Skin of body (tissue), 3 donors: ENCODE measurements at places on chromosomes 16 and 17. TPM values are rescaled to one million over a fixed set of nuclear protein-coding genes. Genes with fewer than 3 reads are reported as not detected.
A peak's percentile ranks its signal among the peaks of the same experiment; 100 is the strongest.

KRT12 gene
- 0.10 TPM for total RNA-seq

FAM171A2 gene
- total RNA-seq, result 3.4 TPM

RUNDC3A gene
- total RNA-seq, result 7.6 TPM

LRRC46 gene
- 0.10 TPM for total RNA-seq

KCNJ12 gene
- 3.1 TPM for total RNA-seq

ITGA2B gene
- total RNA-seq, result 2.4 TPM

IGF2BP1 gene
- total RNA-seq, result 1.5 TPM

RNF112 gene
- 3.7 TPM for total RNA-seq

DNAAF1 gene
- not detected for total RNA-seq

ST6GALNAC1 gene
- total RNA-seq, result not detected

GUCY2D gene
- total RNA-seq, result 0.39 TPM

KRTAP4-3 gene
- 2.0 TPM for total RNA-seq

DNA sequence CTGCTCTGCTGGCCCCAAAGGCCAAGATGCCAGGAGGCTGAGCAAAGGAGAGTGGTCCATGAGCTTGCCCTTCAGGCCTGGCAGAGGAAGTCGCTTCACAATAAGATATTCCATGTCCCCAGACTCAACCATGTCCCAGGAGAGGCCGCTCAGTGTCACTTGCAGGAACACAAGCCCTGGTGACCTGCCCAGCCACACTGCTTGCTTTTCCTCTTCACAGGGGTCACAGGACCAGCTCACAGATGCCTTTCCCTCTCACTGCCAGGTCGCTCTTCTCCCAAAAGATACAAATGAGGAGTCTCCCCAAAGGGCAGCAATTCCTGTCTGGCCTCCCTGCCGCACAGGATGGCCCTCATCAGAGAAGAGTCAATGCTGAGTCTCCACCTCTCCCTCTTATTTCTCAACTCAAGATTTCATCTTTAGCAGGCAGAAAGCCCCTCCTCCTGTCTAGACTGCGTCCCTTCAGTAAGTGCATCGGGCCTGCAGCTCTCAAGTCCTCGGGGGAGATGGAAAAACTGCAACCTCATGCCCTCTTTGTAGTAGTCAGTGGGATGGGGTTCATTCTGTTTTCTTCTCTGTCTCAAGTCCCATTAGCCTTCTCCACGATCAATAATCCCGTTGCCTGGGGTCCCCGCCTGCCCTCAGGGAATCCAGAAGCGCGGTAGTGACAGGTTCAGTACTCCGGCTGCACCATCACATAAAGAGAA is 5.0 kb downstream of the JUP start:
- no peak for DNase-seq

GRCh38 chr17:40556884-40557414 is 8.3 kb downstream of the CCR7 start:
- peak; percentile 46 for DNase-seq

- DNase-seq, result no peak
Observed at GRCh38 chr17:65171752-65172151, 34.6 kb downstream of the RGS9 start.

- DNase-seq, result no peak
Observed at GRCh38 chr16:67881621-67882161, 3.0 kb upstream of the NRN1L start.

- DNase-seq, result no peak
Observed at GRCh38 chr17:74010903-74011302, 192.6 kb upstream of the RPL38 start.

DNA sequence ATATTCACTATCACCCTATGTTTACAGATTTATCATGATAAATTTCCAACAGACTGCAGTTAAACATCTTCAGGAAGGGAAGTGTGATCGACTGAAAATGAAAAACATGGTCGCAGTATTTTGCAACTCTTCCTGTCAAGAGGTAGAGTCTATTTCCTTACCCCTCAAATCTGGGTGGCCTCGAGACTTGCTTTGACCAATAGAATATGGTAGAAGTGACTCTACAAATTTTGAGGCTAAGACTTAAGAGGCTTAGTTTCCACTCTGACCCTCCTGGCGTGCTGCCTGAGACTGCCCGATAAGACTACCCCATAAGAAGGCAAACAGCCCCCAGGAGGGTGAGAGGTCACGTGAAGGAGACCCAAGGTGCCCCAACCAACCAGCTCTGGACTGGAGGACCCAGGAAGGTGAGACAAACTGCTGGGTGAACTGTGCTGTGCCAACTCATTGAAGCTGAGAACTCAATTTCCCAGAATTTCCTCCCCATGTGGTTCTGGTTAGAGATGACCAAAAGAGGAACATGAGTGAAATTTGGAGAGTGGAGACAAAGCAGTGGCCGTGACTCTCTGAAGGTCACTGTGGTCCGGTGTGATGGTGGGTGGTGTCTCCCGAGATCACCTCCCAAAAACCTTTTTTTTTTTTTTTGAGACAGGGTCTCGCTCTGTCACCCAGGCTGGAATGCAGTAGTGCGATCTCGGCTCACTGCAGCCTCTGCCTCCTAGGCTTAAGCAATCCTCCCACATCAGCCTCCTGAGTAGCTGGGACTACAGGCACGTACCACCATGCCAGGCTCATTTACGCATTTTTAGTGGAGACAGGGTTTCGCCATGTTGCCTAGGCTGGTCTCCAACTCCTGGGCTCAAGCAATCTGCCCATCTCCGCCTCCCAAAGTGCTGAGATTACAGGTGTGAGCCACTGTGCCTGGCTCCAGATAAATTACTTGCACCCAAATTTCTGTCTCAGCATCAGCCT is 38.2 kb upstream of the LITAF start:
- DNase-seq, result no peak

GRCh38 chr17:18156171-18156975 is 27.3 kb upstream of the ALKBH5 start:
- DNase-seq, result no peak

DNA sequence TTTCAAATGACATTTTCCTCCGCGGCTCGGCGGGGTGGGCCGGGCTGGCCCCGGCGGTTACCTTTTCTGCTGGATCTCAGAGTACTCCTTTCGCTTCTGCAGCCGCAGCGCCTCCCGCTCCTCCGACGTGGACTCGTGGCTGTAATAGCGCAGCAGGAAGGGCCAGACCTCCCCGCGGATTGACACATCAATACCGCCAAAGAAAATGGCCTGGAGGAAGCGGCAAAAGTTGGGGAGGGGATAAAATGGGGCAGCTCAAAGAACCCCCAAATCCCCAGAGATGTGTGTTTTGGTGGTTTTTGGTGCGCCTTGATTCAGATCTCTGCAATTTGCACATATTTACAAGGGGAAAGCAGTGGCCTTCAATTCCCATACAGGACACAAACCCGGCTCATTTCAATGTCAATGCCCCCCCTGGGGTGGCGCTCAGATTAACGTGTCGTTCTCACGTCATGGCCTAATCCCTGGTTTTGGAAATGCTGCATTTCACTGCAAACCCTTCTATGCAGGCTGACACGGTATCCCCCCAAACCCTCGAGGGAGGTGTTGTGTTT is 85.9 kb downstream of the TBC1D16 start:
- no peak for DNase-seq

GRCh38 chr16:69873783-69874182 is 77.4 kb upstream of the CLEC18A start:
- no peak for DNase-seq

GRCh38 chr16:4693296-4693955 is at the start of gene NUDT16L1:
TSS of gene NUDT16L1 (plus strand) at chr16:4693562. CDS start at chr16:4693727, 165 bp downstream.
- DNase-seq, result peak; percentile 92

DNA sequence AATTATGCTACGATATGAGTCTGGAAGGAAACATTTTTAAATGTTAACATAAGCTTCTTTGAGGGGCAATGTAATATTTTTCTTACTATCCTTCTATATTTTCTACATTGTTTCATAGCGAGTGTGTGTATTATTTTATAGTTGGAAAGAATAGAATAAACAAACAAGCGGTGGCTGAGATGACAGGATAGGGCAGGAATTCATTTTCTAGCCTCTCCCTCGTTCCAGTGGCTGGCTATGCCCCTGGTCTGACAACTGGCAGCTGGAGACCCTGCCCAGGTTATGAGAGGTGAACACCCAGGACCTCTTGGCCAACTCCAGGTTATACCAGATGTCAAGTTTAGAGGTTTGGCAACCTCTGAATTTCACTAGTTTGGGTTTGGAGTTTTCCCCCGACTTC is 14.5 kb upstream of the TNRC6C start:
- DNase-seq, result no peak

DNA sequence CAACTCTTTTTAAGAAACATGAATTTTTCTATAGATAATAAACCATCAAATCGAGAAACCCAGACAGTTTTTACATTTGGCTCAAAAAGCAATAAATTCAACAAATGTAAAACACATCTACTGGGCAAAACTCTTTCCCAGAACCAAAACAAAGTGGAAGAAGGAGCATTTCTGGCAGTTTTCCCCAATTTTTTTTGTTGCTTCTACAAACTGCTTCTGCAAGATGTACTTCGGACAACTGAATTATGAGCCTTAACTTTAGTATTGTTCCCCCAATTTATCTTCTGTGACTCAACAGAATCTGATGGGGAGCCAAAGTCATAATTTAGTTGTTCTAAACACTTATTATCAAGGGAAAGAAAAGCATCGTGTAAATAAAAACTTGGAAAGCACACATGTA is 1047.2 kb downstream of the CDH11 start:
- DNase-seq, result no peak

GRCh38 chr17:63434951-63435571 is 11.0 kb downstream of the CYB561 start:
- DNase-seq, result no peak

- DNase-seq, result no peak
Observed at GRCh38 chr17:45231481-45232116, 9.9 kb downstream of the FMNL1 start.

GRCh38 chr16:78249832-78250231 is 150.4 kb downstream of the WWOX start:
- no peak for DNase-seq

DNA sequence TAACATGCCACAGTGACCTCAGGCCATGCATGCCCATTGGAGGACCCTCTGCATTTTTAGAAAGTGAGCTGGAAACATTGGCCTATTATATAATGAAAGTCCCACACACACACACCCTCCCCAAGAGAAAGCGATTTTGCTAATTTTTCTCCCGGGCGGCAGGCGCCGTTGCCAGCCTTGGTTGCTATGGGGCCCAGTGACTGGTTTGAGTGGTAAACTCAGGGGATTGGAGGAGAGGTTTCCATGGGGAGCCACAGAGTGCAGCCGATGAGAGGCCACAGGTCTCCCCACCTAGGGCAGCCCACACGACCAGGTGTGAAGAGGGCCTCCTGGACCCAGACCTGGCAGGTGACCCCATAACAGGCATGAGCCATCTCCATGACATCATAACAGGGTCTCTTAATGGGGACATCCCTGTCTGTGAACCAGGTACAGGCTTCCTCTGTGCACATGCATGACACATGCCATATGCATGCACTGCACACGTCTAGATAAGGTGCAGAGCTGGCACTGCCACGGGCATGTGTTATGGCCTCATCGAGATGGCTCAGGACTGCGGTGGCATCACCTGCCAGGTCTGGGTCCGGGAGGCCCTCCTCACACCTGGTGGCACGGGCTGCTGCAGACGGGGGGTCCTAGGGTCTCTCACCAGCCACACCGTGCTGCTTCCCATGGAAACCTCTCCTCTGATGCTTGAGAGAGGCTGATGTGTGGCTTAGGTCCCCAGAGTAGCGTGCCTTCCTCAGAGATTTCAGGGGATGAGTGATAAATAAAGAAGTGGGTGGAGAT is 144.1 kb downstream of the RBFOX3 start:
- DNase-seq, result no peak

DNA sequence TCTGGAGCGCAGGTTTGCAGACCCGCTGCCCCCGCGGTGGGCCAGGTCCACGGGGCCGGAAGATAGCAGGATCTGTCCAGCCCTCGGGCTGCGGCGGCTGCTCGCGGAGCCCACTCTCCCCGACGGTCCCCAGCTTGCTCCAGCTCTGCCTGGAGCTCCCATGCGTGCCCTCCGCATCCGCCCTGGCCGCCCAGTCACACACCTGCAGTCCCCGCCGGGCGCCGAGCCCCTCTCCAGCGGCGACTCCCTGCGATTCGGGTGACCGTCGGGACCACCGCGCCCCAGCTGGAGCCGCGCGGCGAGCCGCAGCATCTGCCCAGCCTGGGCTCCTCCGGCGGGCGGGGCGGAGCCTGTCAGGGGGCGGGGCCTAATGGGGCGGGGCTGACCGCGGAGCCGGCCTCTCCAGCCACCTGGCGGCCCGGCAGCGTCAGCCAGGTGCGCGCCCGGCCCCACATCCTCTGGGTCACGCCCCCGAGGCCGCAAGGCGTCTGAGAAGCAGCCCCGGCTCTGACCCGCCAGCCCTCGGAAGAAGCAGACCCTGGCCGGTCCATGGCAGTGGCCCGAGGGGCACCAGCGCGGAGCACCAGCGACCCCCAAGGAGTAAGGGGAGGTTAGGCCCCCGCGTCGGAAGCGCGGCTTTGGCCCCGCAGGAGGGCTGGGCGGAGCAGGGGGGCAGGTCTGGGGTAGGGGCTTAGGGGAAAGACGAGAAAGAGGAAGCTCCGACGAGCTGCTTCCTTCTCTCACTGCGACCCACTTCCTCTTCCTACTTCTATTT is at the start of gene PIK3R5:
TSS of gene PIK3R5 (minus strand) at position 314 of the 775 bp plus-strand sequence. CDS start 54,213 bp downstream, outside the sequence.
- no peak for DNase-seq

DNA sequence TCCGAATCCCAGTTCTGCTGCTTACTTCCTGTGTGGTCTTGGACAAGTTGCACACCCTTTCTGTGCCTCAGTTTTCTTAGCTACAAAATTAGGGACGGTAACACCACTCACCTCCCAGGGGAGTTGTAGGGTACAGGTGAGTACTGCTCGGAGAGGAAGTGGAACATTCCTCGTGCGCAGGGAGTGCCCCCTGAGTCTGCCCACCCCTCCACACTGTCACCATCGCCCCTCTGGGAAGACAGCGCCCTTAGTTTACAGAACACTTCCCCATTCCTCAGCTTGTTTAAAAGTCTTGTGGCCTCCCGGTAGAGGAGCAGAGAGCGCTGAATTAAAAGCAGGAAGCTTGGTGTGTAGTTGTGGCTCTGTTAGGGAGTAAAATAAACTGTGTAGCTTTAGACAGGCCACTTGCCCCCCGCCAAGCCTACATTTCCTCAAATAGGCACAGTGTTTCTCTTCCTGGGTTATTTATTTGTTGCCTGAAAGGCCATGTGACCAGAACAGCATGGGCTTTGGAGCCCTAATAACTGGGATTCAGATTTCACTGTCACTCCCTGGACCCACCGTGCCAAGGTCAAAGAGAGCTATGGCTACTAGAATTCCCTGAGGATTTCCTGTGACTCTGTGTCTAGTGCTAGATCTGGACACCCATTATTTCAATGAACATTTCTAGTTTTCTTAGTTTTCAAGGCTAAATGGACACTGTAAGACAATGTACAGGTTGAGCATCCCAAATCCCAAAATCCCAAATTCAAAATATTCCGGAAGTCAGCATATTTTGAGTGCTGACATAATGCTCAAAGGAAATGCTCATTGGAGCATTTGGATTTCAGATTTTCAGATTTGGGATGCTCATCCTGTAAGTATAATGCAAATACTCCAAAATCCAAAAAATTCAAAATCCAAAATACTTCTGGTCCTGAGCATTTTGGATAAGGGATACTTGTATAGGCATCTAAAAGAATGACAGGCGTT is 372.5 kb downstream of the SNX29 start:
- no peak for DNase-seq

DNA sequence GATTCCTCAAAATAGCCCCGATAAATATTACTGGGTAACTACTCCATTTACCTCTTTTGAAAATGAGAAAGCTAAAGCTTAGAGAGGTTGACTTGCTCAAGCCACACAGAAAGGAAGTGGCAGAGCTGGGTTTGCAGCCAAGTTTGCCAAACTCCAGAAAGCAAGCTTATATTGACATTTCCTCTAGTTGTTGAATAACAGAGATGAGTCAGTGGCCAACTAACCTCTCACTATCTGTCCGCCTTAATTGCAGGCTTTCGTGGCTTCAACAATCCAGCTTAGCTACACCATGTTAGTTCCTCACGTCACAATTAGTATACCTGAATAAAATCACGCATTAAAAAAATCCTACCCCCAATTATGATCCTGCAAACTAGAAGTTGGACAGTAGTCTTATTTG is 151.7 kb downstream of the CNTNAP4 start:
- DNase-seq, result no peak
